AG09309 (cell line): ENCODE measurements at places on chromosomes 3 and 15.

DNA sequence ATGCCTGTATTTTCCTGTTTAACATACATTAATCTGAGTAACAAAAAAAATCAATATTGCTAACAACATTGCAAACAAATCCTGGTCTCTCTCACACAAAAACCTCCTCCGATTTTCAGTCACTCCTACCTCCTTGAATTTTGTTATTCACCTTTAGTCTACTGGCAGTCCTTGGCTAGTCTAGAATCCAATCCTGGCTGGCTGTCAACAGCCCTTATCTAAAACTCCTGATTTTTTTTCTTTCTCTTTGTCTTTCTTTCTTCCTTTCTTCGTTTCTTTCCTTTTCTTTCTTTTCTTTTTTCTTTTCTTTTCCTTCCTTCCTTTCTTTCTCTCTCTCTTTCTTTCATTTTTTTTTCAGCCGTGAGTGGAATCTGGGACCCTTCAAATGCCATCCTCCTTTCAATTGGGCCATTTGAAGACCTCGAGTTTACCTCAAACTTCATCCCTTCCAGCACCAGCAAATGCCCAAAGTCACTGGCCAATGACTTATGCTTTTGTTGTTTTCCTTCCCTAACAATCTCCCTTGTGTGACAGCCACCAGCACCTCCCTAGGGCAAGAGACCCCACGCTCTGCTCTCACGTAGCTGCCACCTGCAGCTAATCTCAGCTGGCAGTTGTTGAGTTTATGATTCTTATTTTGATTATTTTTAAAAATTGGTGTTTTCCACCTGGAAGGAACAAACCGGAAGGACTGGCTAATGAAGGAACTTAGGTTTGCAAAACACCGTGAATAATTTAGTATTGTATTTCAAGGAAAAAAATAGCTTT lies 6.8 kb upstream of the ONECUT1 start:
- DNase-seq = no peak

DNA sequence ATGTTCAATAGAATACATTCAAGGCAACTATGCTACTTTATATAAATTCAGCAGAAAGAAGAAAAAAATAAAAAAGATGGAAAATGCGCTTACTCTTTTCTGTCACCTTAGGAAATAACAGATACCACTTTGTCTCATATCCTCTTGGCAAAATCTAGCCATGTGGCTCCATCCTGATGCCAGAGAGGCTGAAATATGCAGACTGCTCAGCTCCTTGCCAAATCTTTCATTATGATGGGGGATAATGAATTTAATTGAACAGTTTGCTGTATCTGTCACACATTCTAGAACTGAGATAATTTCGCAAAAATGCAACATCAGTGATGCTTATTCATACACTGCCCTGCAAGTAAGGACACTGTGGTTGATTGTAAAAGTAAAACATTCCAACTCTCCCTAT lies 1081.5 kb downstream of the PLOD2 start:
- no peak for DNase-seq

DNA sequence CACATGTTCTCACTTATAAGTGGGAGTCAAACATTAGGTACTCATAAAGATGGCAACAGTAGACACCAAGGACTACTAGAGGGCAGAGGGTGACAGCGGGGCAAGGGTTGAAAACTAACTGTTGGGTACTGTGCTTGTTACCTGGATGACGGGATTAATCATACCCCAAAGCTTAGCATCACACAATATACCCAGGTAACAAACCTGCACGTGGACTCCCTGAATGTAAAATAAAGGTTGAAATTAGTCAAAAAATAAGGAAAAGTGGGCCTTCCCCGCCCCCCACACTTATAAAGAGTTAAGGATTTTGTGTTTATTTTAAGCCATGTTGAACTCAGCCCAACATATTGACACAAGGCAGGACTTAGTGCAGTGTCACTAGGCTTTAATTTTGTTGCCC lies 96.1 kb downstream of the APBA2 start:
- DNase-seq = no peak

DNA sequence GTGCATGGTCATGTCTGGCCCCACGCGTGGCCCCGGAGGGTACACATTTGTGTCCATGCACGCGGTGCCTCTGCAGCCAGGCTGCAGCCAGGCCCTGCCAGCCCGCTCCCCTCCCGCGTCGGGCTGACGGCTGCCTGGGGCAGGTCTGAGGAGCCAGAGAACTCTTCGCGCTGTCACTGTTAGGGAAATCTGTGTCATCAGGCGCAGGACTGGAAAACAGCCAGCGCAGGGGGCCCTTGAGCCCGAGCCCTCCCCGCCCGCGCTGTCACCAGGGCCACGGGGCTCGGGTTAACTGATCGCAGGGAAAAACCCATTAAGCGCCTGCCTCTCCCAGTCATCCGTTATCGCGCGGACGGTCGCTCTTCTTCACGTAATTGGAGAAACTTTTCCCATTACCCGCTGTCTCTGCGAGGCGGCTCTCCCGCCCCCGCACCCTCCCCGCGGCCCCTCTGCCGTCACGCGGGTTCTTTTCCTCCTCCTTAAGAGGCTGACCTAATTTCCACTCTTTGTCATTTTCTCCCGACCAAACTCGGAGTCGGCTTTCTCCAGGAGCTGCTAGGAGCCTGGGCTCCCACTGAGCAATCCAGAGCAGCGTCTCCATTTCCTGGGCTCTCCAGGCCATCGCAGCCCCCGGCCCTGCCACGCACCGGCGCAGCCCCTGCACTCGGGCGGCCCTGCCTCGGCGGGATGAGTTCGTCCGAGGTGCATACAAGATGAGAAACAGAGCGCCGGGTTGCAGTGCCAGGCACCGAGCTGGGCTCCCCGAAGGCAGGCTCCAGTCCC lies 57.5 kb upstream of the PRR23E start:
- no peak for DNase-seq

GRCh38 chr3:24004171-24004938 lies 59.3 kb downstream of the NR1D2 start:
- DNase-seq = no peak

DNA sequence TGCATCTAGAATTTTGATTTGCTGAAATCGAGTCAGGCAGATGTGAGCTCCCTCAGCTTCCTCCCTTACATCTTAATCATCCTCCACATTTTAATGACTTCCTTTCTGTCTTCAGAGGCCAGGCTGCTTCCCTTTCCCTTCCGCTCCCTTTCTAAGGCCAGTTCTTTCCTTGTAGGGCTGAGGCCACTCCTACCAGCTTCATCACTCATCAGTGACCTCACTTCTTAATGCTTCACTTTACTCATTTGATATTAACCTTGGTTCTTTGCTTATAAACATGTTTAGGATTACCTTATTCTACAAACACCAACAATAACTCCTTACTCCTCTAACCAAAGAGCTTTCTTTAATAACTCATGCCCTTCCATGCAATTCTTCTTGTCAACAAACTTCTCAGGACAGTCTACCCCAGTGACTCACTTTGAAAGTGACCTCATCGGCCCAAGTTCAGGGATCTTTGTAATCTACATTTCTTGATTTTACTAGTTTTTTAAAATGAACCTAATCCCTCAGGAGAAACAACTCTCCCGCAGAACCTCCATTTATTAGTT lies 23.9 kb downstream of the ILDR1 start:
- DNase-seq = no peak

GRCh38 chr15:85477730-85478129 lies 97.3 kb downstream of the AKAP13 start:
- no peak for DNase-seq

GRCh38 chr15:66043264-66043663 lies 174.0 kb downstream of the RAB11A start:
- no peak for DNase-seq

DNA sequence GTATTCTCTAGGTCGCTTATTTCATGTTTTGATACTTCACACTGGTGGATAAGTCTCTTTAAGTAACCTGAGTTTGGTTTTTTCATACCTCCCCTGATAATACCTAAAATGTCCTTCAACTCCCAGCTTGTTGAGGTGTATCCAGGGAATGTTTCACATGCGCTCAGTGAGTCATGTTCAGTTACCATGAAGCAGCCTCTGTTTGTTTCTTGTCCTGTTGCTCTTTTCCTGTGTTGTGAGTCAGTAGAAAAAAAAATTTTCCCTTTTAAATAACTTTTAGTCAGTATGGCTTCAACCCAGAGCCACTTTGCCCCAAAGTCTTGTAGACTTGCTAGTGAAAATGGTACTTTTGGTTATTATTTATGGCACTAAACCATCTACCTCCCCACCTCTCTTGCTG lies 278.4 kb upstream of the ZPLD1 start:
- DNase-seq = no peak

DNA sequence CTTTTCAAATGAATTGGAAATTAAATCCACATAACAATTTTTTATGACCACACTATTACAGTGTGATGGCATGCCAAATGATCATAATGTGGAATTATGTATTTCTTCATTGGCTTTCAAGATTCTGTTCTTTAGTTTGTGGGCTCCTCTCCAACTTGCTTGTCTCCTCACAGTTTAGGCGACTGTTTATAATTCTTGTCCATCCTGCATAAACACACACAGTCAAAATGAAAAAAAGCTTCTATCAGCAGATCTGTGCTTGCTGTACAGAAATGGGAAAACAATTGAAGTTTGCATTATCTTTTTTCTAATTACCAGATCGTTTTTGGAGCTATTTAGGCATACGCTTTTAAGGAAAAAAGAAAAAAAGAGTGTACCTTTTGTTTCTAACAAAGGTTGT lies 37.0 kb downstream of the OPA1 start:
- DNase-seq = no peak

- DNase-seq = peak; percentile 76
Observed at GRCh38 chr15:66851311-66852063, 149.5 kb downstream of the SMAD6 start.

GRCh38 chr3:128067489-128067888 lies 15.3 kb downstream of the SEC61A1 start:
- no peak for DNase-seq

DNA sequence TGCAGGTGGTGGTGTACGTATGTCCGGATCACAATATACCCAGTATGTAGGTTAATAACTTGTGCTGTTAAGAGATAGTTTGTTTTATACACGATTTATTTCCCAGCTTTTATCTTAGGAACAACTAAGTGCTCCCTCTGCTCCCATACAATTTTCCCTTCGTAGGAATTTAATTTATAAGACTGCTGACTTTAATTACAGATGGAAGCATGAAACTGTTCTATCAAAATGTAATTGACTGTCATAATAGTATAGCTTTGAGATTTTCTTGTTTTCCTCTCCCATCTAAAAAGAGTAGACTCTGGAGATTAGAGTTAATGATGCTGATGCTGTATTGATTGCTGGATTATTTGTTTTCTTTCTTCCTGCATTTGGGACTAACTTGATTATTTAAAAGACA lies 370.7 kb upstream of the SGO1 start:
- no peak for DNase-seq

GRCh38 chr15:55003965-55004873 lies 192.5 kb downstream of the RSL24D1 start:
- DNase-seq = no peak

- DNase-seq = peak; percentile 16
Observed at GRCh38 chr15:51448622-51449399, 107.4 kb downstream of the GLDN start.

- DNase-seq = no peak
Observed at GRCh38 chr15:49301562-49301961, 121.5 kb upstream of the FGF7 start.

DNA sequence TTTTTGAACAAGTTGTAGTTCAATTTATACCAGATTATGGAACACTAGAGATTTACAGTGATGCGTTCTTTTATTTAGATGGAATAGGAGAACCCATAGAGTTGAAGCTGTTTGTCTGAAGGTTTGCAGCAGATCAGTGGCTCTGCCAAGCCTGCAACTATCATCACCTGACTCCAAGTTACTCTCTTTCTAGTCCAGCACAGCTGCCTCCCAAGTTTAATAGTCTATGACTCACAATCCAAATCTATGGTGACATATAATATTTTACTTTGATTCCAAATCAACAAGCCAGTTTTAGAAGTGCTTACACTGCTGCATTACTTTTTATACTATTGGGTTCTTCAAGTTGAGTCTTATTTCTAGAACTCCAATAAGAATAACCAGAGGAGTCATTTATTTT lies 400.4 kb downstream of the LPP start:
- peak; percentile 34 for DNase-seq

DNA sequence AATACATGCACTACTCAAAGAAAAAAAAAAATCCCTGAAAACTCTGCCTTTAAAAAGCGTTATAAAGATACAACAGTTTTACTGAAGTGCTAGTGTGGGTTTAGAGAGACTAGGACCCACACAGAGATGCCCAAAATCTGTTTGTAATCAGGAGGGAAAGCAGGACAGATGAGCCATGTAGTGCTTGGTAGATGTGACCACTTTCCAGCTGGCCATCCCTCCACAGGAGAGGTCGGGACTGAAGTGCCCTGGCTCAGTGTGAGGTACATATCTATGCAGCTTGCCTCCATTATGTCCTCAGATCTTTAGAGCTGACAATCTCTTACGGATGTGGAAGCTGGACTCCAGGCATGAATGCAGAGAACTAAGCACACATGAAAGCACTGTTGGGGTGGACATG lies 57.5 kb upstream of the NANOGP8 start:
- no peak for DNase-seq

DNA sequence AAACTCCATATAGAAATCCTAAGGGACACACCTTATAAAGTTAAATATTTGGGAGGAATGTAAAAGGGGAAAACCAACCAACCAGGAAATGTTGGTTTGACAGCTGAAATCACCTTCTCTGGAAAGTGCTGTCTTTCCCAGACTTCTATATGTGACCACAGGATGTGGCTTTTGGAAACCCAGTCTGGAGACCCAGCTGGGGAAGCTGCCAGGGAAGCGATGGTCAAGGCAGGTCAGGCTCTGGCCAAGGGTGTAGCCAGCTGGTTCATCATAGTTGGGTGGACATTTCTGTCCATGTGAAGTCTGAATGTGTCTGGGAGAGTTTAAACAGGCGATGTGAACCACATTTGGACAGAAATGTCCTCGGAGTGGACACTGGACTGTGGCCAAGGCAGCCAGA lies 73.9 kb downstream of the ARNT2 start:
- DNase-seq = no peak

DNA sequence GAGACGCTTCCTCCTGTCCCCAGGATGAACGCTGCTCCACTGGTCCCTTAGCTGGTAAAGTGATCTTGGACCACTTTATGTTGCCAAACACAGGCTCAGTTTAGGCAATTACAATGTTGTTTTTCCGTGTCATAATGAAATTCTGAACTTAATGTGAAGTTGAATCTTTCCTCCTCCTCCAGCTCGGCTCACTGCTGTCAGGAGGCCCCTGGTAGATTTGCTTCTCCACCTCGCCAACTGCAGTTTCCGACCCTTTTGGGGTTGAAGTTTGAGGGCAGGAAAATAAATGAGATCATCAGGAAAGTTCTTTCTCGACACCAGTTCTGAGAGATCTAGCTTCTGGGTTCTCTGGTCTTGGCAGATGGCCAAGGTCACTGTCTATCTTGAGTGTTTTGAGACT lies 27.8 kb downstream of the CFAP161 start:
- DNase-seq = no peak

GRCh38 chr3:146052791-146053310 lies 108.1 kb downstream of the PLOD2 start:
- DNase-seq = no peak
